ENCODE measurements at places on chromosomes 5 and 9.

DNA sequence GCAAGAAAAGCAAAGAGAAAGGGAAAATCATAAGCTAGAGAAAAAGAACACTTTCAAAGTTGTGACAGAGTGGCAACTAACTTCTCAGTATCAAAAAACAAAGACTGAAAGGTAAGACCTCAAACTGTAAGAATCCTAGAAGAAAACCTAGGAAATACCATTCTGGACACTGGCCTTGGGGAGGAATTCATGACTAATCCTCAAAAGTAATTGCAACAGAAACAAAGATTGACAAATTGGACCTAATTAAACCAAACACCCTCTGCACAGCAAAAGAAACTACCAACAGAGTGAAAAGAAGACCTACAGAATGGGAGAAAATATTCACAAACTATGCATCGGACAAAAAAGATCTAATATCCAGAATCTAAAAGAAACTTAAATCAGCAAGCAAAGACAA, 79.1 kb downstream of the FEM1C start:
- DNase-seq = no peak

DNA sequence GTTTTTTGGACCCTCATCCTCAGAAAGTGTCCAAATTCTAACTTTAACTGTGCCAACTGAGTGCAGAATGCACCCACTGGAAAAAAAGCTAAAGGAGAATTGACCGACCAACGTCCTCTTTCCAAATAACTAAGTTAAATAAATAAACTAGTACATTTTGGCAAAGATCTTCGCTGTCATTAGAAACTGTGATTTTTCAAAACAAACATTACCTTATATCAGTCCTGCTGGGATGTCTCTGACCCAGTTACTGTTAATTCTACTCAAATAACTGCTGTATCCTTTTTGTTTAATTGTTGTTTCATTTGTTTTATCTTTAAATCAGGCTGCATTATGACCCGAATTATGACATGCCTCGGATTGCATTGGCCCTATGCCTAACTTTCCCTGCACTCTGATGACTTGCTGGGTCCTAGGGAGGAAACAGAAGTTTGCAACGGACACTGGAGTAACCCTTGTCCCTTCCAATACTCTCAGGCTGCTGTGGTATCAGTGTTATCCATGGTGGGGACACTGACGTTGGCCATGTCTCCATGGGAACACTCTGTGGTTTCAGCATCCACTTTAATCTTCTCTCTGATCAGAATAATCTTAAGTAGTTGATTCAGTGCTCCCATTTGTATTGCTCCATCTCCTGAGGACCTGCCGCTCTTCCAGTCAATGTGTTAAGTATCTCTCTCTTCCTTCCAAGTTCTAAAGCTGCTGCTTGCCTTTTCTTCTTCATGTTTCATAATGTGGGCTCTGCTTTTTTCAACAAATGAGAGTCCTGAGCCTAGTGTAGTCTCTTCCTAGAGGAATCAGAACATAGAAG, 11.1 kb upstream of the IFNA5 start:
- no peak for DNase-seq

GRCh38 chr5:132439521-132440089, 51.0 kb downstream of the IRF1 start:
- DNase-seq = no peak

DNA sequence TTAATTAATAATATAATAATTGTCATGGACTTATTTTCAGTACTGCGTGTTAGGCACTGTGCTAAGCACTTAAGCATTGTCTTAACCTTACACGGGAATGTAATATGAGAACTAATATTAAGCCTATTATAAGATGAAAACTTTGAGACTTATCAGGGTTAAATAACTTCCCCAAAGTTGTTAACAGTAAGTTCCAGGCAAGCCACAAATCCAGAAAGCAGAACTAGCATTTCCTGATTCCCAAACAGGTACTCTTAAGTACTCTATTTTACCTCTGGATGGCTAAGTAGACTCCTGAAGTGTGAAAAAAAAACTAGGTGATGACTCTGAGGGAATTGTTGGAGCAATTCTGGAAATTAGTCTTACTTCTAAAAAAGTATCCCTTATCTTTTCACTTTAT, 23.8 kb downstream of the GABRG2 start:
- no peak for DNase-seq

DNA sequence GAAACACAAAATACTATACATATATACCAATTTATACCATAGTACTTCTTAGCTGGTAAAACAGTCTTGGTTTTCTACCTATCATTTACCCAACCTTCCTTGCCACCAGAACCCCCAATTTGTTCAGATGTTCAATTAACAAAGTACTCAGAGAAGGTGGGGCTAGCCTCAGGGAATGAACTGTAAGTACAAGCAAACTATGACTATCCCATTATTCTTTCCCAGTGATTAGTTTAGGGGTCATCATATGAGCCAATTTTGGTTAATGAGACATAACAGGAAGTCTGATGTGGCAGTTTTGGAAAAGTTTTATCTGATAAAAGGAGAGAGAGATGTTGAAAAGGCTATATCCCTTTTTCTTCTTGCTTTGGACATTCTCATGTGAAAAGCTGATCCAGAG, 125.8 kb downstream of the DTWD2 start:
- no peak for DNase-seq

GRCh38 chr5:145689235-145689634, 145.9 kb downstream of the PRELID2 start:
- DNase-seq = no peak

DNA sequence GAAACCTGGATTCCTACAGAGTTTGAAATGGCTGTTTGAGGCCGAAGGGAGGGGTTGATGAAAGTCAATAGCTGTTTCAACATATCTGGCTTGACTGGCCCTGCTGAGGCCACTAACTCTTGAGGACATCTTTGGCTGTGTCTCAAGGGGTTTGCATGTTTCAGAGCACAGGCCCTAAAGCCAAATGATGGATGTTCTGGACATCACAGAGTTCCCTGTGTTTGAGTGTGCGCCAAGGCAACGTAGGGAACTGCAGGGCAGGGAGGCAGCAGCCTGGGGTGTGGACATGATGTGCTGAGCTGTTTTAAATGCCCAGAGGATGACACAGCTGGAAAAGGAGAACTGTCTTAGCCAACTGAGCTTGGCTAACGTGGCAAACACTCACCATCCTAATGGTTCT, 89.6 kb downstream of the RAPGEF1 start:
- no peak for DNase-seq

DNA sequence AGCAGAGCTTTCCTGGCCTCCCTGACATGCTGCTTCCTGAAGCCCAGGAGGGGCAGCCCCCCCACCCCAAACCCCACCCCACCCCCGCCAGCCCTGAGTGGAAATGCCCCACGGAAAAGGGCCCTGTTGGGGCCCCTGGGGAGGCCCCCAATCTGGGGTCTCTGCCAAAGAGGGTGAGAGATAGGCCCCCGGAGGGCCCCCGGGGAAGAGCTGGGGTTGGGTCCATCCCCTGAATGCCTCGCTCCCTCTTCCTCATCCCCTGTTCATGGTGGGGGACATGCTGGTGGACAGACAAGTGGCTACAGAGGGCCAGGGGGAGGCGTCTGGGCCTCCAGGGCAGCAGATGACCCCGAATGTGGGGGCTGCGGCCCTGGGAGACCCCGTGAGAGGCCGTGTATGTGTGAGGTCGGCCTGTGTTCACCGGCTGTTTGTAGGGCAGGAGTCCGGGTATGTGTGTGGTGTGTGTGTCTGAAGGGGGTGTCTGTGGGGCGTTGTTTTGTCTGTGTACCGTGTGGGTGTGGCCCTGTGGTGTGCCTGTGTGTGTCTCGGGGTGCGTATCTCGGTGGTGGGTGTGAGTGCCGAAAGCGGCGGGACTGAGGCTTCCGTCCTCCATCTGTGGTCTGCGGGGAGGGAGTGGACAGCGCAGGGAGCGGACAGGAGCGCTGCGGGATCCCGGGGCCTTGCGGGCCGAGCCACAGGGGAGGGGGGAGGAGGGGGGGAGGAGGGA, 11.3 kb downstream of the C9orf50 start:
- peak; percentile 35 for DNase-seq

GRCh38 chr5:58854441-58854840, 271.6 kb downstream of the RAB3C start:
- no peak for DNase-seq

DNA sequence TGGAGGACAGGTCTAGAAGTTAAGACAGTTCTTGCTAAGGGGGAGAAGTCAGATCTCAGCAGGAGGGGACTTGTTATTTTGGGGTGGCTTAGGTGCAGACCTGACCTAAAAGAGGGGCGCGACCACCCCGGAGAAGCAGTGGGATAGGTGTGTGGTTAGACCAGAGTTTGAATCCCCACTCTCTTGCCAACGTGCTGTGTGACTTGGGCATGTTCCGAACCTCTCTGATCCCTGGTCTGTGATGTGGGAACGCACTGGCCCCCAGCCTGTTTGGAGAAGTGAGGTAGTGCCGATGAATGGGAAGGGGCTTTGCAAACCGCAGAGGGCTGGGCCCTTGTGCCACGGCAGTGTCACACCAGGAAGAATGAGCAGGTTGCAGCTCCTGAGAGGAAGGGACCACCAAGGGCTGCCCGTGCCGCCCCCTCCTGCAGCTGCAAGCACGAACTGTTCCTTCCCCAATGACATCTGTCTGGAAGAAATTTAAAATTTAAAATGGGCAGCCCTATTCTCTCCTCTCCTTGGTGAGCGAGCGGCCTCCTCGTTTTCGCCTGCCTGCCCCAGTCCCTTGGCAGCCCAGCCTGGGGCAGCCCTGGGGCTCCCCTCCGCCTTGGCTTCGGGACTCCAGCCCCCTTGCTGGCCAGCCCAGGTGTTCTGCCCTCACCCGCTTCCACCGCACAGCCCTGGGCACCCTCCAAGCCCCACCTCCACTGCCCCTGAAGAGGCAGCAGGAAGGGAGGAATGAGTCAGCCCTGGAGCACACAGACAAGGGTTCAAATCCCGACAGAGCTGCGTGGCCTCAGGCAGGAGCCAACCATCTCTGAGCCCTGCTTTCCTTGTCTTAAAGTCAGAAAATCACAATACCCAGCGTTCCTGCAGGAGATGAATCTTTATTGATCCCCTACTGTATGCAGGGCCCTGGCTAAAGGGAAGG, 1.6 kb downstream of the FIBCD1 start:
- DNase-seq = no peak

- no peak for DNase-seq
These were observed 11.6 kb upstream of the TNFAIP8 start for GRCh38 chr5:119344231-119344630.

- DNase-seq = no peak
These were observed 189.8 kb downstream of the PCSK1 start for GRCh38 chr5:96243203-96243602.

- DNase-seq = no peak
These were observed 111.7 kb downstream of the NXNL2 start for GRCh38 chr9:88646539-88647300.

DNA sequence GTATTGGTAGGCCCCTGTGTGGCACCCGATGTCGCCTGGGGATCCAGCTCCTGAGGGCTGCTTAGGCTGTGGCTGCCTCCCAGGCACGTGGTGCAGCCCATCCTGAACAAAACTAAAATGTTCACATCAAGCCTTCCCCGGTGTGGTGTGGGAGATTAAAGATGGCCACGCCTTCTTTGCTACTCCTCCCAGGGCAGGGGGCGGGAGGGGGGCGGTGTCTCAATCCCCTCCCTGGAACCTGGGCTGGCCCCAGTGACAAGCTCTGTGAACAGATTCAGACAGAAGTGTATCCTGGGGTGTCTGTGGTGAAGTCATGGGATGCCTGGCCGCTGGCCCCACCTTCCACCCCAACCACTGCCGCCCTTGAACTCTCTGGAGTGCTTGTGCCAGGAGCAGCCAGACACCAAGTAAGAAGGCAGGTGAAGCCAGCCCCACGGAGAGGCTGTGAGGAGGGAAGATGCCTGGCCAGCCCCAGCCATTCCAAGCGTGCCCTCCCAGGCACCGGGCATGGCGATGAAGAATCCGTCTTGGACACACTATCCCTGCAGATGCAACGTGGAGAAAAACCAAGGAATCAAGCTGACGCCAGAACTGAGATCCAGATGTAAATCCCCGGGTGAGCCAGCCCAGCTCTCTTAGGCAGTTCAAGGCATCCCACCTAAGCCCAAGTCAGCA, 75.8 kb downstream of the AK8 start:
- DNase-seq = no peak

DNA sequence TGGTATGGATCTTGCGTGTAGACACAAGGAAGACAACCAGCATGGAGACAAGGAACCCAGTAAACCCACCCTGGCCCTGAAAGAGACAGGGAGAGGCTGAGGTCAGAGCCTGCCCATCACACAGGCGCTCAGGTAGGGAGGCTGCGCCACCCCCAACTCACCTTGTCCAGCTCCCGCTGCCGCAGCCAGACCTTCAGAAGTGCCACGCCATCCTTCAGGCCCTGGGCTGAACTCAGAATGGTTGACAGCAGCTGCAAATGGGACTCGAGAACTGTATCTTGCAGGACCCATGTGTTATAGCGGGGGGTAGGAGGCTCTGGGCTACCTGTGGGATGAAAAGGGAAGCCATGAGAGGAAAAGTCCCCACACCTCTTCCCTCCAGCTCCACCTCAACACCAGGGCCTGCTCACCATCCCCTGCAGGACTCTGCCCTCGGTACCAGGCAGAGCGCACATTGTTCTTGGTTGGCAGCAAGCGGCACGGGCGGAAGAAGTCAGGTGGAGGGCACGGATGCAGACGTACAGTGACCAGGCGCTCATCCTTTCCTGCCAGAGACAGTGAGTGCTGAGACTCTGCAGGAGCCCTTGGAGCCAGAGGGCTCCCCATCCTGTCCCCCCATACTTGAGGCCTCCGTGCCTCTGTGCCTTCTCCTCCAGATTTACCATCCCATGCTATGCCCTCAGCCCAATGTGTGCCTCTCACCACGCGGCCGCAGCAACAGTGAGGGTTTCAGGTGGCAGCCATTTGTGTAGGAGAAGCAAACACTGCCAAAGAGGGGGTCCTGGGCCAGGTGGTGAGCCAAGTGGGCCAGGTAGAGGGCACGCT, 4.7 kb downstream of the NOL6 start:
- no peak for DNase-seq

GRCh38 chr5:168215646-168216045, 75.8 kb upstream of the WWC1 start:
- DNase-seq = no peak

GRCh38 chr5:125186911-125187375, 440.5 kb upstream of the ZNF608 start:
- DNase-seq = no peak

DNA sequence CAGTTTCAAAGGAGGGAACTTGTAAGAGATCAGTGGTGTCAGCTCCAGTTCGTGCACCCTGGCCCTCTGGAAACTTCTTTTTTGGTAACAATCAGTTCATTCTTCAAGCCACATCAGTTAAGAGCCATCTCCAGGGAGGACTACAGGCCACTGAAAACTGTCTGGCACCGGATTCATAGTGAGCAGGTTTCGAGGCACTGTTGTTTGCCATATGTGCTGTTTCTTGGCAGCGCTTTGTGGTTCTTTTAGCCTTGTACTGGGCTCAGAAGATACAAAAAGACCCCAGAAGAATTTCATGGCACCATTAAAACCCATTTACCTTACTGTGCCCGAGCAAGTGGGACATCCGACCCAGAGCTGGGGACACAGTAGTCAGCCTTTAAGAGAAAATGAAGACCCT, 68.5 kb downstream of the OTULIN start:
- no peak for DNase-seq

DNA sequence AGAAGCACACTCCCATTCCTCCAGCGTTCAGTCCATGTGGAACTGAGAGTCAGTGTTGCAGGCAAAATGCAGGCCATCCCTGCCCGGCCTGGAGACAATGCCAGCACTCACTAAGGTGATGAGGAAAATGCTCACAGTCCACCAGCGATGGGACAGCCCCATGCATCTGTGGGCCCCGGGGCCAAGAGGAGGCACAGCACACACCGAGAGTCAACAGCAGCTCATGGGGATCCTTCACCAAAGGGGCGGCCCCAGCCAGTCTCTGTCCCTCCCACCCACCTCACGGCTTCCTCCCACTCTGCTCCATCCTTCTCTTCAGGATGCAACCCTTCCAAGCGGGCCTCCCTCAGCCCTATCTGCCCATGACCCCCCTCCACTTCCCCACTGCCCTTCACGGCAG, 6.2 kb downstream of the SEMA4D start:
- no peak for DNase-seq

- DNase-seq = no peak
These were observed 6.6 kb upstream of the ERMP1 start for GRCh38 chr9:5839572-5839902.
